Stimulated activated CD4-positive, alpha-beta T cell treated with anti-CD3 and anti-CD28 coated beads, Interleukin-15, amount 100 ng/mL, for 48 hours (primary cell): ENCODE measurements at places on chromosomes 2 and 18.

DNA sequence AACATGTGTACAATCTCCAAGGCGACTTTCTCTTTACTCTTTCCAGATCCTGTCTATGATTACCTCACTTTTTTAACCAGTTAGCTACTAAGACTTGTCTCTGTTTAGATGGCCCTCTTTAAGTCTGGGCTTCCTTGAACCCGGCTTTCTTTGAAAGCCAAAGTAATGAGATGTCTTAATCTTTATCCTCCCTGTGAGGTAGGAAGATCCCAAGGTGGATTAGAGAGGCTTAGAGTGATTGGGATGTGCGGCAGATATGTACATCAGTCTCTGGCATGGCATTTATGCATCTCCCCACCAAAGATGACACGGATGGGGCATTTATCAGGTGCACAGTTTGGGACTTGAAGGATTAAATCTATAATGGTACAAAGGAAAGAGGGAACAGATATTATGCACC is 186.3 kb downstream of the FSHR start:
- DNase-seq = no peak

GRCh38 chr2:121155502-121156056 is 129.4 kb downstream of the TFCP2L1 start:
- no peak for DNase-seq

DNA sequence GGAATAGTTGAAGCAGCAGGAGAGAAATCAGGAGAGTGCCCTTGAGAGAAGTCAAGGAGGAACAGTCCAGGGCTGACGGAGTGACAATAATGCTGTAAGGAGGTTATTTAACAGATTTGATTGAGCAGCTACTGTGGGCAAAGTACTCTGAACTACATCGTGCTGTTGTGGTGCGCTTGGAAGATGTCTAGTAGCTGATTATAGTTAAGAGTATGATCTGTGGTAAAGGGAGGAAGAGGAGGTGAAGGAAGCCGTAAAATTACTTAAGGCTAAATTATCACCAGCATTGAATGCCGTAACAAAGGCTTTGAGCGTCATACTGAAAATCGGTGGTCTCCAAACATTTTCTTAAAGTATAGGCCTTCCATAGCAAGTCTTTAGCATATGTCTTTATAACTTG is 4.5 kb downstream of the PCBP1 start:
- DNase-seq = no peak

DNA sequence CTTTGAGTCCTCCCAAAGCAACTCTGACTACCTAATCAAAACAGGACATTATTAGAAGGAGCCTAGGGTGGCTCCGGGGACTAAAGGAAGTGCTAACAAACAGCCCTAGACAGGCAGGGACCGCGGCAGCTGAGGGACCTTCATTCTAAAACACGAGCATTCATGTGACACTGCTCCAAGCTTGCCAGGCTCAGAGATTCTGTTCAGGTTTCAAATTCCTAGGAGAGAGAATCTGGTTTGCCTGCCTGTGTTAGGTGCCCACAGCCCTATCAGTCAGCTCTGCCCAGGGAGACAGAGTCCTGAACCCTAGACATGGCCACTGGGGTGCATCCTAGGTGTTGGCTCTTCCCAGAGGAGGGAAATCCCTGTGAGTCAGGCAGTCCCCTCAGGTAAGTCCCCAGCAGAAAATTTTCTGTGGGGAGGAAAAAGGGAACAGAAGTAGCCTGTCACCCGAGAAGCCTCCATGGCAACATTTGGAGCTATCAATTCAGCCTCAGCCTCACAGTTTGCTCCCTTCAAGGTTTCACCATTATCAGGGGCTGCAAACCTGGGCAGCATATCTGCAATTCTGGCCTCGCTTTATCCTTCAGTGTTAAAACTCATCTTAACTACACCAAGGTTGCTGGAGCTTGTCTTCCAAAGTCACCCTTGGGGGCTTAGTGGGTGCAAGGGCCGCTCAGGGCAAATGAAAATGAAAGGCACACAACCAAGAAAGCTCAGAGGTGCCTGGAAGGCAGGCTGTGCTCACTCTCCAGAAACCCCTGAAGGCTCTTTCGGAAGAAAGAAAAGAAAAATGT is 28.6 kb downstream of the PCBP1 start:
- DNase-seq = no peak

DNA sequence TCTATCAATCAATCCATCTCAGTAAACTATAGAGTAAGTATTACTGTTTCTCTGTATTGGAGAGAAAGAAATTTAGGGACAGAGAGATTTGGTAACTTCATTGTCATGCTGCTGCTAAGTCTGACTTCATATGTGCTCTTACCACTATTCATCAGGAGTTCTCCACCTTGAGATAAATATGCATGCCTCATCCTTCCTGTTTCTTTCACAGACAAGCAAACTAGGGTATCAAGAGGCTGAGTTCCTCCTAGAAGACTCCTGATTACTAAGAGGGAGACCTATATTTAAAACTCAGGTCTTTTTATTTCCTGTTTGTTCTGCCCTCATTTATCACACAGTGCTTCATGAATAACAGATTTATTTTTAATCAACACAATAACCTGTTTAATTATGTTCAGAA is 34.1 kb downstream of the RIT2 start:
- no peak for DNase-seq

- no peak for DNase-seq
Observed at GRCh38 chr2:45232818-45233217, 223.6 kb upstream of the SIX2 start.

GRCh38 chr2:8544786-8545694 is 136.8 kb upstream of the ID2 start:
- peak; percentile 90 for DNase-seq

- no peak for DNase-seq
Observed at GRCh38 chr2:43724728-43725526, 48.7 kb upstream of the C1GALT1C1L start.

GRCh38 chr2:124065636-124066035 is 40.5 kb downstream of the CNTNAP5 start:
- DNase-seq = no peak

DNA sequence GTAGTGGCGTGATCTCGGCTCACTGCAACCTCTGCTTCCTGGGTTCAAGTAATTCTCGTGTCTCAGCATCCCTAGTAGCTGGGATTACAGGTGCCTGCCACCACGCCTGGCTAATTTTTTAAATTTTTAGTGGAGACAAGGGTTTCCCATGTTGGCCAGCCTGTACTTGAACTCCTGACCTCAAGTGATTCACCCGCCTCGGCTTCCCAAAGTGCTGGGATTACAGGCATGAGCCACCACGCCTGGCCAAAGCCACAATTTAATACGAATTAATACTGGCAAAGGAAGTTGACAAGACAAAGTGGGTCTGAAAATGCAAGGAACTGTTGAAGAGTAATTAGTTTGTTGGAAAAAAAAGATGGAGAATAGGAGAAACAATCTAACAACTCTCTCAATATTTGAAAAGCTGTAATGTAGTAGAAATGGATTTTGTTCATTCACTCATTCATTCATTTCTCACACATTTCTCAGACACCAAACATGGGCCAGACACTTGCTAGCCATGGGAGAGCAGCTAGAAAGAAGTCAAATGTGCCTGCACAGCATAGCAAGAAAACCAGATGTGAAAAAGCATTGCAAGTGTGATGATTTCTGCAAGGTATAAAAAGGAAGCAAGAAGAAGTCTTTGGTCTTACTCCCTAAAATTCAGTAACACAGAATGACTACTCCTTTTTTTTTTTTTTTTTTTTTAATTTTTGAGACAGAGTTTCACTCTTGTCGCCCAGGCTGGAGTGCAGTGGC is 39.4 kb upstream of the ATL2 start:
- DNase-seq = no peak

DNA sequence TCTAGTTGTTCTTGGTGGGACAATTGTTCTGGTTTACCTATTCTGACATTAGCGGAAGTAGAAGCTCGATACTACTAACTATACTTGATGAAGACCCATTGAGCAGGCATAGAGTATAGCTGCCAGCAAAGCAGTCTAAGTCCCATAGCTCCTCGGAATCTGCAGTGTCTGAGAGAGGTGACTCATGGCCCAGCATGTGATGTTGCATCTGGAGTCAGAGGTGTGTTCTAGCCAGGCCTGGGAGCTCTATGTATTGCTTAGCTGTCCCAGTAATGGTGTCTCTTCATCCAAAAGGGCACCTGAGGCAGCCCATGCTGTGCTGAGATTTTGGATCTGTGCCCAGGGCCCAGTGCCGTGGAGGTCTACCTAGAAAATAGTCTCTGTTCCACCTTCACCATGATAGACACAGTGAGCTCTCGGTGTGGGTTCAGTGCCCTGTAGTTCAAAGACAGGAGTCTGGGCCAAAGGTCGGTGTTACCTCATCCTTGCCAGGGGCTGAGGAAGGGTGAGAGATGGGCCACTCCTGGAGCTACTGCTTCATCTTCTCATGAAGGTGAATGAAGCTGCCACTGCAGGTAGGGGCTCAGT is 47.3 kb downstream of the MEX3C start:
- no peak for DNase-seq

DNA sequence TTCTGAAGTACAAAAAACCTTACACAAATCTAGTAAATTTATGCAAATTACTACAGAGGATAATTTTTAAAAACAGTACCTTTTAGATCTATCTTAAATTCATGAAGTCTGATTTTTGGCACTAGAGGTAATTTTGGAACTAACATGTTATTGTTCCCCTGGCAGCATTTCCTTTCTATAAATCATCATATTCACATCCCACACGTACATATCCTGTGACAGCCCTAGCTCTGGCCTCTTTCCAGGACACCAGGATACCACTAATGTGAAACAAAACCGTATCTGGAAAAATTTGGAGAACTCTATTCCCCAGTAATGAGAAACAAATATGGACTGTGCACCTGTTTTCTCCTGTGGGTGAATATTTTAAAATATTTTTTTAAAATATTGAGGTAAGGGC is 14.0 kb upstream of the BIRC6 start:
- no peak for DNase-seq

GRCh38 chr2:31337860-31338259 is 76.7 kb downstream of the XDH start:
- no peak for DNase-seq

DNA sequence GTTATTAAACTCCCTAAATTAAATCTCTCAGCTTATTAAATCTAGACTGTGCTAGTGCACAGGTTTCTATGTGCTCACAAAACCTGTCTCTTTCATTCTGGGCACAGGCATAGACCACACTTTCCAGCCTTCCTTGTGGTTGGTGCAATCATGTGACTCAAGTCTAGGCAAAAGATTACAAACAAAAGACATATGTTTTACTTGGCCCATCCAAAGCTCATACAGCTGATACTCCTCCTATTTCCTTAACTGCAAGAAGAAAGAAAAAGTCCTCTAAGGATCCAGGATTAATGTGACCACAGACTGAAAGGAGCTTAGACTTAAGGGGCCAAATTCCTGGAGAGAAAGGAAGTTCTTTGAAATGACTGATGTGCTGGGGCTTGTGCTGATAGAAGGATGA is 731.3 kb upstream of the RAB6C start:
- no peak for DNase-seq

DNA sequence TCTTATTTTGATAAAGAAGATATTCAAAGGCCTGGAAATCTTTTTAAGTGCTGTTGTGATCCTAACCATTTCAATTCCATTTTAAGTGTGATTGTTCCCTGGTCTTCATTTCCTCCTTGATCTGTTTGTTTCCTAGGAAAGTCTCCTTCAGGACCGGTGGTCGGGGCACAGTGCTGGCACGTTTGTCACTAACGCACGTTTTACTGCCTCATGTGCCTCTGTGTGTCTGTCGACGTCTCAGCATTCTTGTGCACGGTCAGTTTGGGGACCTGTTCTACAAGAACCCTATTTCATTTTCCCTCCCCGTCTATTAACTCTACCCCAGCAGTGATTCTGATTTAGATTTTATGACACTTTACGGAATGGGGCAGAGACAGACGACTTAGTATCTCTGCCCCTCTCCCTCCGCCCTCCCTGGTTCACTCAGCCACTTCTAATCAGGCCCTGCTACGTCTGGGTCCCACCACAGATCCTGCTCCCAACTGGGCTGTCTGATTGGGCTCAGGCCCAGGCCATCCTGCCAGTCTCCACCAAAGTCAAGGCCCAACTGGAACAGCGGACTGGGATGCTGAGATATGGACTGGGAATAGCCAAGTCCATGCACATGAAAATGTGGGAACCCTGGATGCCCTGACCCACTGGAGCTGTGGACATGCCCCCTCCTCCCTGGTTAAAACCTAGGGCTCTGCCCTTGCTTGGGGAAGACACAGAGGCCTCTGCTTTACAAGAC is 95.6 kb downstream of the TWIST2 start:
- no peak for DNase-seq

- DNase-seq = no peak
Observed at GRCh38 chr18:42474577-42474976, 519.5 kb downstream of the PIK3C3 start.

DNA sequence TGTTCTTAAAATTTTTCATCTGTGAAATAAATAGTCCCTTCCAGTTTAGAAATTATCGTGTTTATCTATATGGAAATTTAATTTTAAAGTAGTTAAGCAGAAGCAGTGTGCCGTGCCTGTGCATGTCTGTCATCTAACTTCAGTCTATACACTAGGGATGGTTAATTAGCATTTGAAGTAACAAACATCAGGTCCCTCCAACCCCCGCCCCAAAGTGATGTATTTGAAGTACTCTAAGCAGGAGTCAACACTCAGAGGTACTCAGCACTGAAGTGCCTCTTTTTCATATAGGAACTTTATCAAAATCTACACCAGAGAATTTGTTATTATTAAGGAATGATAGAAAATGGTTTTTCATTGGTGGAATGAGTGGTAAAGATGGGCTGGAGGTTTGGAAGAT is 33.0 kb downstream of the LANCL1 start:
- DNase-seq = no peak

DNA sequence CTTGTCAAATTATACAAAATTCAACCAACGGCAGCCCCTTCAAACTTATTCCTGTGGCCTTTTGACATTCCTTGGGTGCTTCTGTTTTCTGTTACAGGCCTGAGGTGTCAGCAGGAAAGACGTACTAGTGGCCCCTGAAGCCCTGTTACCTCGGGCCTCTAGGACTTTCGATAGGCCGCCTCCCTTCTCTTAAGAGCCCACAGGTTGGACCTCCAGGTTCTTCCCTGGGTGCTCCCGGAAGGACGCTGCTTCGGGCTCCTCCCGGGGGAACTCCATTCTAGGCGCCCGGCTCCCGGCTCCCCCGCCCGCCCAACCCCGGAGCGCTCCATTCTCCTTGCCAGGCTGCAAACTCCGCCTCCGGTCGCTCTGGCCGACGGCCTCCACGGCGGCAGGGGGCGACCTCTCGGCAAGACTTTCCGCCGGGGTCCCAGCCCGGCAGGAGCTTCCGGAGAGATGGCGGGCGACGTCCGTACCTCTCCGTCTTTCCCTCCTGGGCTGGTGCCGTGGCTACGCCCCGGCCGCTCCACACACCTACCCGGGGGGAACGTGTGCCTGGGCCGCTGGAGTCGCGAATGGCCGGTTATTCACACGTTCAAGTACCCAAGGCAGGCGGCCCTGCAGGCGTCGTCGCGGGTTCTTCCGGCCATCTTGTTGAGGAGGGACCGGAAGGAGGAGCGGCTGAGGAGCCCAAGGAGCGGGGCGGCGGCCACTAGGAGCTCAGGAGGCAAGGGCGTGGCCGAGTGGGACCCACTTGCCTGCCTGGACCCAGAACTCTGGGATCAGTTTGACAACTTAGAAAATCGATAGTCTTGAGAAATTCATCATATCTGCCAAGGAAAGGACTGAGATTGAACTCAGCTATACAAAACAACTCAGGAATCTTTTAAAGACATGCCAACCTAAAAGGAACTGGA is 27.5 kb downstream of the BOLA3 start:
- peak; percentile 80 for DNase-seq

GRCh38 chr2:17541531-17541950 is 1.0 kb downstream of the VSNL1 start:
- DNase-seq = no peak
